ENCODE measurements at places on chromosomes 12 and 14.

DNA sequence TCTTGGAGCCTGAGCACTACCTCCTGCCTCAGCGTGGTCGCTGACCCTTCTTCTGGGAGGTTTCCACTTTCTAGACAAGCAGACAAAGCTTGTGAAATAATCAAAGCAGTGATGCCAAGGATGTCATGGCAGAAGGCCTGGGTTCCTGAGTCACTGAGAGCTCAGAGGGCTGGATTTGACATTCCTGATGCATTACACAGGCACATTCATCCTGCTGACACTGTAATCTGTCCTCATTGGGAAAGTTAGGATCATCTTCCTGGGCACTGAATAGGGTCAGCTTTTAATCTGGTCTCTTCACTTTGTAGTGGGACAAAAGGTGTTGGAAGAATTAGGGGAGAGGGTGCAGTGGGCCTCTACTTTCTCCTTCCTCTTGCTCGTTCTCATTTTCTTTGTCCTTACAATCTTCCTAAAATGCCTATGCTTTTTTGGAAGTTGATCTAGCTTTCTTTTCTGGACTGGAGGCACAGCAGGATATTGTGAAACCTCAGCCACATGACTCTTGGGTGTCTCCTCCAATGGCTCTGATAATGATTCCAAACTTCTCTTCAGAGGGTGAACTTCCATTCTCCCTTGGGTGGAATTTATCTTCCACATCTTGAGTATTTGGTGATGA is 29.6 kb downstream of the EEA1 start:
- DNase-seq, result peak; percentile 53

- no peak for DNase-seq
Observed at GRCh38 chr12:126706300-126706699, 1560.7 kb upstream of the TMEM132C start.

DNA sequence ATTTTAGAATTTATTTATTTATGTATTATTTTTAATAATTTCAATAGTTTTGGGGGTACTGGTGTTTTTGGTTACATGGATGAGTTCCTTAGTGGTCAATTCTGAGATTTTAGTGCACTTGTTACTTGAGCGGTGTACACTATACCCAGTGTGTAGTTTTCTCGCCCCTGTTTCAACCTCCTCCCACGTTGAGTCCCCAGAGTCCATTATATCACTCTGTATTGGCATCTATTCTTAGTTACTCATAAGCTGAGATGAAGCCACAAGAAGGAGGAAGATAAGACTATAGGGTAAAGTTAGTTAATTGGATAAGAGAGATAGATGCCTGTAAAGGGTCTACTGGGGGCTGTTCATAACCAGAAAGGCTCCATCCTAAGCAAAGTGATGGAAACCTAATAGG is 4.0 kb downstream of the C1S start:
- no peak for DNase-seq

- DNase-seq, result peak; percentile 52
Observed at GRCh38 chr12:69739287-69740191, 879 bp downstream of the RAB3IP start.

DNA sequence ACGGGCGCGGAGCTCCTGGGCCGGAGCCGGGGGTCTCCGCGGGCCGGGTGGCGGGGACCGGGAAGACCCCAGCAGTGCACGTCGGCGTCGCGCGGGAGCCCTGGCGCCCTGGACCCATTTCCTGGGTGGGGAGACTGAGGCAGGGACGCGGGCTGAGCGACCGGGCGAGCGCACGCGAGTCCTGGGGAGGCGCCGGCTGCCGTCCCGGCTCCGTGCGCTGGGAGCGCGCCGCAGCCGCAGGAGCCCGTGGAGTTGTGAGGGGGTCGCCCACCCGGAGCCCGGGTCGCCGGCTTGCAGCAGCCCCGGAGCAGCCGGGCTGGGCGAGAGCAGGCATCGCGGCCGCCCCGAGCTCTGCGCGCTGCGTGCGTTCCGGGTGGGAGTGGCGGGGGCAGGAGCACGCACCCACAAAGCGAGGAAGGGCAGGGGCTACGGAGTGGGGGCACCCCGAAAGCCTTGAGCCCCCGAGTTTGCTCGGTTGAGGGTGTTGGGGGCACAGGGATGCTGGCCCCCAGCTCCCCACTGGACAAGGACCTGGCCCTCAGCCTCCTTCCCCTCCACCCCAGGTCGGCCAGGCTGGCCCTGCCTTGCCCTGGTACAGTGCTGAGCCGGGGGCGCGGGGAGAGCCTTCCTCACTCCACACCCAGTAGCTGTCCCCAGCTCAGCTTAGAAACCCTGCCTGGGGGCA is 620 bp downstream of the MMP17 start:
- DNase-seq, result no peak

DNA sequence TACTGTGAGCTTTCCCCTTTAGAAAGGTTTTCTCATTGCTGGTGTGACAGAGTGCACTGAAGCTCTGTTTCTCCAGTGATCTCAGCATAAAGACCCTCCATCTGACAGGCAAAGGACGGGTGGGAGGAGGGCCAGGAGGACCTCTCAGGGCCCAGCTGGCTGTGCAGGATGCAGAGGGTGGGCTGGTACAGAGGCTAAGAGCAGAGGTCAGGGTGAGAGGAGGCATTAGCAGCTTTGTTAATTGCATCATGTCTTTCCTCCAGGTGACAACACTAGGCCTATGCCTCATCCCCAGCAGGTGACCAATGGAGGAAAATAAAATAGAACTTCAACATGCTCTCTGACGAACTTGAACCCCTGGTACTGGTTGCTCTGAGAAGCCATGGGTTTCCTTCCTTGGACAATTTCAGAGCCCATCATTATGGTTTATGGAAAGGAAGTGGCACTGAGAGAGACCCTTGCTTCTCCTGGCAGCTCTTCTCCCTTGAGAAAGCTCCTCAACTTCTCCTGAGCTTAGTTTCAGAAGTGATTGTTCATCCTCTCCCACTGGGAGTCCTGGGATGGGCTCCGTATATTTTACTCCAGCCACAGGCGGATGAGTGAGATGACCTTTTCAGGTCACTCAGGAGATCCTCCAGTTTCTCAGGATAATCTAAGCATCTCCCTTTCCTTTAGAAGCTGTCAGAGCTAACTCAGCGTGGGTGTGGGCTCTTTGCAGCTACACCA is 45.8 kb upstream of the ATP23 start:
- no peak for DNase-seq

- no peak for DNase-seq
Observed at GRCh38 chr14:77272261-77272660, 1.3 kb upstream of the NGB start.

DNA sequence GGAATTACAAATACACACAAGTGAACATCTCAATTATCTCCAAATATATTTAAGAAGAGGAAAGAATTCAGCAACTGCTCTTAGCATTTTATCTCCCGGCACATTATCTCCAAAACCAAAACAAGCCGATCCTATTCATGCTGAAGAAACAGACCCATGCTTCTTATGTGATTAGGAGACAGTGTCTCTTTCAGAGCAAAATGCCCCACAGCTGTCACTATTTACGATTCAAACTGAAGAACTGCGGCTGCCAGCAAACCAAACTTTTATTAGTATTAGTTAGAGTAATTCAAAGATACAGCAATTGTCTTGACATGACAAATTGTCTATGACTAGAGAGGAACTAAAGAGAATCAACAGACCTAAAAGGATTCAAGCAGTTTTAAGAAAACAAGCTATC is 79.4 kb downstream of the SETD3 start:
- no peak for DNase-seq

GRCh38 chr14:102608064-102608446 is 15.6 kb downstream of the RCOR1 start:
- no peak for DNase-seq

- peak; percentile 83 for DNase-seq
Observed at GRCh38 chr12:48296586-48297282, 54.0 kb downstream of the ZNF641 start.

GRCh38 chr14:35940291-35940690 is 114.2 kb downstream of the BRMS1L start:
- no peak for DNase-seq

GRCh38 chr12:40198601-40199000 is 26.2 kb upstream of the LRRK2 start:
- DNase-seq, result no peak

DNA sequence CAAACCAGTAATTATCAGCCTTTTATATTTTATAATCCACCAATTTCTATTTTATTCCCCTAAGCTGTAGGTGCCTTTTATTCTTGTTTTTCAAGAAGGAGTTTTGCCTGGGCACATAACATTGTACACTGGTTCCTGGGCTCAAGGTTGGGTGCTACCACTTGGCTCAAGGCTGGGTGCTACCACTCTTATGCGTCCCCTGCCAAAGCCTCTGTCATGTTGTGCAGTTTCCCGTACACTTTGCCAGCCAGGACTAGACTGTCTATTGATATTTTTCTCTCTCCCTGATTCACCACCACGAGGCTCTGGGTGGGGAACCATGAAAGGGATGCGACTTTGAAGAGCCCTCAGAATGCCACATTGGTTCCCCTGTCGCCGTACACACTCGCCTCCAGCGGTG is 52.5 kb upstream of the VASH1 start:
- DNase-seq, result no peak

GRCh38 chr14:71165121-71166031 is 258.1 kb downstream of the PCNX1 start:
- peak; percentile 88 for DNase-seq

DNA sequence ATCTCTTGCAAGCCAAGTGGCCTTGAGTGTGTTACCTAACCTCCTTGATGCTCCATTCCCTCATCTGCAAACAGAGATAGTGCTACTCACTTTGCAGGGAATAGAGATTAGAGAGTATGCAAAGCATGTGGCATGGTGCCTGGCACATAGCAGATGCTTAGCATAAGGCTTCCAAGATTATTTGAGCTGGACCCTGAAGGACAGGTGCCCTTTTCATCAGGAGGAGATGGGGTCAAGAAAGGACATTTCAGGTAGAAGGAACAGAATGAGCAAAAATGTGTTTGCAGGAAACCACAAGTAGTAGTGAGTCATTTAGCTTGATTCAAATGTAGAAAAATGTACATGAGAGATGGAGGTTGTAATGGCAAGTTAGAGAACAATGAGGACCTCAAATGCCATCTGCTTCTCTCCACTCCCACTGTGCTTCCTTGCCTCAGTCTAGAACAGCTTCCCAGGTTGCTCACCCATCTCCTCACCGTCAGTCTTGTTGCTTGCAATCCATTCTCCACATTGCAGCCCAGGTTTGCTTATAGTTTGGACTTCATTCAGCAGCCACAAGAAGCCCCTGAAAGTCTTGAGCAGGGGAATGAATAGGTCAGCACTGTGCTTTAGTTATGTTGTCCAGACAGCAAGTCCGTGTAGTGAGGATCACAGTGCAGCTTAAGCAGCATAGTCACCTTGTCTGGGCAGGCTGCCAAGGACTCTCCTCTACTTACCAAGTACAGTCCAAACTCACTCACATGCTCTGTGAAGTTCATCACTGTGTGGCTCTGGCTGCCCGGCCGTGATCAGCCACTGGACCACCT is 536.3 kb upstream of the CCDC196 start:
- DNase-seq, result no peak
